ENCODE measurements at places on chromosomes 5 and 9.

DNA sequence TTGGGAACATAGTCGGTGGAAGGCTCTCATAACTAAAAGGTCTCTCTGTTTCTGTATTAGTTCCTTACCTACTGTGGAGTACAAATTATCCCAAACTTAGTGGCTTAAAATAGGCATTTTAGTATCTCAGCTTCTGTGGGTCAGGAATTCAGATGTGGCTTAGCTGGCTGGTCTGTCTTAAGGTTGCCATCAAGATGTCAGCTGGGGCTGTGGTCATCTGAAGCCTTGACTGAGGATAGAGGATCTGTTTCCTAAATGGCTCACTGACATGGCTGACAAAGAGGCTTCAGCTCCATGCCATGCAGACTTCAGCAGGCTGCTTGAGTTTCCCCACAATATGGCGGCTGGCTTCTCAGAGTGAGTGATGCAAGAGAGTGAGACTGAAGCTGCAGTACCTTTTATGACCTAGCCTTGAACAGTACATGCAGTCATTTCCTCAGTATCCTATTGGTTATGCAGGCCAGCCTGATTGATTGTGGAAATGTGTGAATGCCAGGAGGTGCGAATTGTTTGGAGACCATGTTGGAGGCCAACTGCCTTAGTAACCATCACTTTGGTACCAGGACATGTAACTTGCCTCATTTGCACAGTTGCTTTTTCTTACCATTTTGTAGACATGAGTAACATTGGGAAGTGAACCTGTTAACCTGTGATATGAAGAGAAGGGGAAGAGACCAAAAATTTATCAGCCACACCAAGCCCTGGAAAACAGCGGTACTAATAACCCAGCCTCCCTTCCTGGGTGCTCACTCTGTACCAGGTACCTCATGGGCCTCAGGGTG, 152.8 kb upstream of the IER5L start:
- no peak for DNase-seq

GRCh38 chr5:161047024-161047423, 195.0 kb upstream of the ATP10B start:
- DNase-seq = no peak

- DNase-seq = no peak
Measured at GRCh38 chr5:84683594-84683993, 298.9 kb upstream of the EDIL3 start.

- DNase-seq = no peak
Measured at GRCh38 chr9:73780916-73781315, 629.3 kb downstream of the ANXA1 start.

- DNase-seq = no peak
Measured at GRCh38 chr5:68950125-68950524, 143.7 kb upstream of the SLC30A5 start.

Data from LoVo (cell line).